CD4-positive, alpha-beta T cell treated with Interferon alpha-2 for 1 hour (primary cell): ENCODE measurements at places on chromosomes 2 and 18.
A peak's percentile ranks its signal among the peaks of the same experiment; 100 is the strongest.

- no peak for DNase-seq
Measured at GRCh38 chr2:30293303-30293921, 62.1 kb downstream of the LBH start.

GRCh38 chr2:219021591-219021990 lies 19.7 kb downstream of the CFAP65 start:
- no peak for DNase-seq

DNA sequence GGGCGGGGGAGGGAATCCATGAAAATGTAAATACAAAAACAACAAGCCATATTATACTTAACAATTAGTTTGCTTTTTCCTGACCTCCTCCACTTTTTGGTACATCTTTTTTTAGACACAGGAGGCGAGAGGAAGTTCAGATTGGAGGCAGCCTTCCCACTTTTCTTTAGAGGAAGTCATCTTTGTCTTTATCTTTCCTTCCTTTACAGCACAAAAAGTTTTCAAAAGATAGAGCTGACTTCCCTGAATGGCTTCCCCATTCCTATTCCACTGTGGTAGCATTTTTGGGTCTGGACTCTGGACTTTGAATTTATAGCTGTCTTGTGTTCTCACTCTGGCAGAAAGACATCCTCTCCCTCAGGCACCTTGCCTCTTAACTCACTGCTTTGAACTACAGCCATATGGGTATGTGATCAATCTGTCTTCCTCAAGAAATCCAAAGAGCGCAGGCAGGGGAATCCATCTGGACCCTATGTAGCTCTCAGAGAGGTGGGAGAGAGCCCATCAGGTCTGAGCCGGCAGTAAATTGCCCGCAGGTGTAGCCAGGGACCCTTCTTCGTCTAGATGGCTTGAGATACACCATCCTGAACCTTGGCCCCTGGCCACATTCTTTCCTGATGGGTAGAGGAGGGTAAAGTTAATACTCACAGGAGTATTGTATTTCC lies 101.9 kb downstream of the AQP4 start:
- DNase-seq = no peak

DNA sequence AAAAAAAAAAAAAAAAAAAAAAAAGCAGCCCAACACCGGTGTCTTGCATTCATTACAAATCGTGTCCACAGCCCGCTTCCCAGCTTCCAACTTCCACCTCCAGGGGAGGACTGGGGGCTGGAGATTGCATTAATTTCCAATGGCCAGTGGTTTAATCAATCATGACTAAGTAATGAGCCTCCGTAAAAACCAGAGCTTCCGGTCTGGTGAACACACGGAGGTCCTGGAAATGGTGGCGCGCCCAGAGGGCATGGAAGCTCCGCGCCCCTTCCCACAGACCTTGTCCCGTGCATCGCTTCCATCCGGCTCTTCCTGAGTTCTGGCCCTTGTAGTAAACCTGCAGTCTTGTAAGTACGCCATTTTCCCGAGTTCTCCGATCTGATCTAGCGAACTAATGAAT lies 43.6 kb downstream of the EEF1B2 start:
- DNase-seq = no peak

- no peak for DNase-seq
Measured at GRCh38 chr2:30684516-30684915, 122.7 kb downstream of the CAPN13 start.

DNA sequence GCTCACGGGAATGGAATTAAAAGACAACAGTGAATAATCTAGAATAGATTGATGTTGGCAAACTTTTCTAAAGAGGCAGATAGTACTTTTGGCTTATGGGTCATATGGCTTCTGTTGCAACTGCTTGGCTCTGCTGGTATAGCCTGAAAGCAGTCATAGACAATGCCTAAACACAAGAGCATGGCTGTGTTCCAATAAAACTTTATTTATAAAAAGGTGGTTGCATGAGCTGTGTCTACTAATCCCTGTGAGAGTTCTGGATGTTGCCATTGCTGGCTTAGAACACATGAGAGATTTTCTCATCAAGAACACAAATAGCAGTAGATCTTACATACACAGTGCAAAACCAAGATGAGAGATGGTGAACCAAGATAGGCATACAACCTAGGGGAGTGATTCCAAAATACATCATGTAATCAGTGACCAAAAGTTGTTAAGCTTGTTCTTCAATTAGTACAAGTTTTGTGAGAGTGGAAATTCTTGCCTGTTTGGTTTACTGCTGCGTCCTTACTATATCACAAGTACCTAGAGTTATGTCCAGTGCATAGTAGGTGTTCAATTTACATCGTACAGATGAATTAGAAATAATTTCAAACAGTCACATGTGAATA lies 380.0 kb downstream of the METTL4 start:
- DNase-seq = no peak

- DNase-seq = peak; percentile 82
Measured at GRCh38 chr2:6917071-6917760, at the start of gene RNF144A. Gene RNF144A, plus strand, starts transcription at chr2:6917412. Its CDS starts 79,515 bp downstream, at chr2:6996927.

GRCh38 chr2:231308631-231309428 lies 86.7 kb upstream of the B3GNT7 start:
- DNase-seq = no peak

GRCh38 chr2:240502059-240502429 lies 55.7 kb downstream of the ANKMY1 start:
- DNase-seq = no peak

DNA sequence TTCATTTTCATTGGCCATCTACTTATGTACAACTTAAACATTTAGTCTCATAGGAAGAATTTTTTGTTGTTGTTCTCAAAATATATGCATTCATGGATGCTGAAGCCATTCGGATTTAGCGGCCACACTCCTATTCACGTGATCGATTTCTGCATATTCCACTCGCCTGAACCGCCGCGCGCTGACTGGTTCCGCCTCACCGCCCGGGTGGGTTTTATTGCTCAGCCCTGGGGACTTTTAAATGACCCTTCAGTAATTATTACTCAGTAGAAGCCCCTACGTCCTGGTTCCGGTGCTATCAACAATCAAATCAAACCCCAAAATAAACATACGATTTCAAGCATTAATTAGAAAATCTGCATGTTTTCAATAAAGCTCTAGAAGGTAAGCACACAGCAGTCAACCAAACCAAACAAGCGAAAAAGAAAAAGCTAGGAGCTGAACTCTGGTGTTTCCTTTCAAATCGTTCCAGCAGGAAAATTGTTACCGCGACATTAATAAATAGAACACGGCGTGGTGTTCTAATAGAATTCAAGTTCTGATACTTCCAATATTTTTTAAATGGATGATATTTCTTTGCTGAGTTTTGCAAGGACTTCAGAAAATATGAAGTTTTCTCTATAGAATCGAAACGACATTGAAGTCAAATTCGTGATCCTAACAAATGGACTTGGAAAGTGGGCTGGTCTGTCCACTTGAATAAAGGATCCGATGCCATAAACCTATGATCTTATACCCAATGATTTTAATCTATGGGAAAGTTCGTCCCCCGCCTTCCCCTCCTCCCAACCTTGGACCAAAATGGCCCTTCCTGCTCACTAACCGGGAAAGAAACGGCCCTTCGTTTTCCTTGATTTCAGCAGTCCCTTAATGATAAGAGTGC lies 9.3 kb downstream of the PAX3 start:
- no peak for DNase-seq

GRCh38 chr2:186560254-186560653 lies 29.6 kb upstream of the ITGAV start:
- no peak for DNase-seq

DNA sequence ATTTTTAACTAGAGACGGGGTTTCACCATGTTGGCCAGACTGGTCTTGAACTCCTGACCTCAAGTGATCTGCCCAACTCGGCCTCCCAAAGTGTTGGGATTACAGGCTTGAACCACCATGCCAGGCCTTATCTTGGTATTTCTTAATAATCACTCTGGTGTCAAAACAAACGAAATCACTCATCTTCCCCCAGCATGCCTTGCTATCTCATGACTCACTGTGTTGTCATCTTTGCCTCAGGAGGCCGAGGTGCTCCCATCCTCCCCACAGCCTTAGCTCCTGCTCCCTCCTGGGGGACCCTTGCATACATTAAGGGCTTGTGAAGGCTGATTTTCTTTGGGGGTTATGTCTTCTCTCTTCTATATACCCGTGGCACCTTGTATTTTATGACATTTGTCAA lies 250.1 kb upstream of the DPP10 start:
- no peak for DNase-seq

DNA sequence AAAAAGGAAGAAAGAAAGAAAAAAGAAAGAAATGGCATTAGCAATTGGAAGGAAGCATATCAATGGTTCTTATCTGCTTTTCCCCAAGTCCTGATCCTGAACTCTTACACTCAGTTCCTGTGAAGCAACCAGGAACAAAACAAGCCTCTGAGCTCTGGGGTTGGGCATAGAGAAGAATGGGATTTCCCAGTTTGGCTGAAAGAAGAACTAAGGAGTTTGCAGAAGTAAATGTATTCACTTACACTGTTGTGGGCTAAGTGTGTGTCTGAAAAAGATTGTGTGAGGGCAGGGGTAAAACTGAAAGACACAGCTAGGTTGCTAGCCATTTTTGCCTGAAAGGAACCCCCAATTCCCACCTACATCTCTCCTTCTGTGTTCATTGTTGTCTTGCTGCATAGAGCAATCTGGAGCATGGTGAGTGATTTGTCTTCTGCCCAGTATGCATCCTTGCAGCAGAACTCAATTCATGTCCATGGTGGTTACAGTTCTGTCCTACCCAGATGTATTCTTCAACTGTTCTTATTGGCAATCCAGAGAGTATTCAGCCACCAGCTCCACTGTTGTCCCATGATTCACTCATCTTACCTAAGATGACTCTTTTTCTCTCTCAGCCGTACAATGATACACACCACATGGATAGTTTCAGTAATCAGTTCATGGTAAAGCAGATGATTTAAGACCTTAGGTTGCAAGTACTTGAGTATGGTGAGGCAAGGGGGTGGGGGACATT lies 348.7 kb downstream of the ARHGAP15 start:
- no peak for DNase-seq

- no peak for DNase-seq
Measured at GRCh38 chr18:25819746-25820363, 270.6 kb downstream of the SS18 start.

- DNase-seq = no peak
Measured at GRCh38 chr2:206488623-206489022, 45.3 kb downstream of the ADAM23 start.

DNA sequence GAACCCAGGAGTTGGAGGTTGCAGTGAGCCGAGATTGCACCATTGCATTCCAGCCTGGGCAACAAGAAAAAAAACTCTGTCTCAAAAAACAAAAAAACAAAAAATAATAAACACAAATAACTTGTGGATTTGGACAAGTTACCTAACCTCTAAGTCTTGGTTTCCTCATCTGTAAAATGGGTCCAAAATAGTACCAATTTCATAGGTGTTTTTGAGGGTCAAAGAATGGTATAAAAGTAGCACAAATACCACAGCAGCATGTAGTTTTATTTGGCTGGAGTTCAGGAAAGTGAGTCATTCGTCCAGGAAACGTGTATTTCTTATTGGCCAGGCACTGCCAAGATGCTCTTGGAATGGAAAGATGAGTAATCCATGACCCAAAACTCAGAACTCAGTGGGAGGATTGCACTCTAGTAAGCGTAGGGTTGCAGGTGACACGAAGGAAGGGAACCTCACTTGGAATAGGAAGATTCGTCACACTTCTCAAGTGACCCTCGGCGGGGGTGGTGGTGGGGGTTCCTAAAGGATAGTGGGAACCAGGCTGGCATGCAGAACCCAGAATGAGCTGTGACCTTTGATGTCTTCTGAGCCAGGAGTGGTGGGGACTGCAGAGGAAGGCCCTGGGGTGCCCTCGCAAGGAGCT lies 24.4 kb downstream of the GRHL1 start:
- no peak for DNase-seq

DNA sequence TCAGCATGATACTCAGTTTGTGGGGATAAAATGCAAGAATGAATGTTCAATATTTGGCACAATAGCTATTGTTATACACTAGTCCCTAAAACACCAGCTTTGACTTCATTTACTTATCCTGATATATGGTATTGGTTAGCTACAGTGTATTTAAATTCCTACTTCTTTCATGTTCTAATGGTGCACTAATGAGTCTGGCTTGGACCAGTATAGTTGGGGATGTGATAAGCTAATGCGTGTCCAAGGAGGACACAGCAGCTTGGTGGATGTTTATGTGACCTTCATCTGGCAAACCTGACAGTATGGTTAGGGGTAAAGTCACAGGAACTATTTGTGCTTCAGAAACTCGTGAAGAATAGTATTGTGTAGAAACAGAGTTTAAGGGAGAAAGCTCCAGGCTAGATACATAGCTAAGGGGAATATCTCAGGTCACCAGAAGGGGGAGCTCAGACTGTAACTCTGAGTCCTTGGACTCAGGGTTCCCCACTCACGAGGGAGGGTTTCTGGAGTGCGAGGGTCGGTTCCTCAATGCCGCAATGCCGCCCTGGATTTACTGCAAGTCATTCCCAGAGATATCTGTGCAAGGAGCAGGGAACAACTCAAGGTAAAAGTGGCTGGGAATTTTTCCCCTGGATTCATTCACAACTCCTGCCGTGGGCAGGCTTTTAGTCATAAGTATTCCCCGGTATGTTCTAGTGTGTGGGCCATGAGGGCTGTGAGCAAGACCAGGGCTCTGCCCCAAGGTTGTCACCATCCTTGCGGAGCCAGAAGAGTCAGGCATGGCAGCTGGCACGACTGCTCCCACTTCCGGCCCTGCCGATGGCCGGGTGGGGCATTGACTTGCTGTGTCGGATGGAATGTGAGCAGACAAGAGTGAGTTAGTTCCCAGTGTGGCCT lies 14.5 kb downstream of the IL1R2 start:
- DNase-seq = peak; percentile 27

- no peak for DNase-seq
Measured at GRCh38 chr2:96156011-96156820, 11.0 kb upstream of the DUSP2 start.

DNA sequence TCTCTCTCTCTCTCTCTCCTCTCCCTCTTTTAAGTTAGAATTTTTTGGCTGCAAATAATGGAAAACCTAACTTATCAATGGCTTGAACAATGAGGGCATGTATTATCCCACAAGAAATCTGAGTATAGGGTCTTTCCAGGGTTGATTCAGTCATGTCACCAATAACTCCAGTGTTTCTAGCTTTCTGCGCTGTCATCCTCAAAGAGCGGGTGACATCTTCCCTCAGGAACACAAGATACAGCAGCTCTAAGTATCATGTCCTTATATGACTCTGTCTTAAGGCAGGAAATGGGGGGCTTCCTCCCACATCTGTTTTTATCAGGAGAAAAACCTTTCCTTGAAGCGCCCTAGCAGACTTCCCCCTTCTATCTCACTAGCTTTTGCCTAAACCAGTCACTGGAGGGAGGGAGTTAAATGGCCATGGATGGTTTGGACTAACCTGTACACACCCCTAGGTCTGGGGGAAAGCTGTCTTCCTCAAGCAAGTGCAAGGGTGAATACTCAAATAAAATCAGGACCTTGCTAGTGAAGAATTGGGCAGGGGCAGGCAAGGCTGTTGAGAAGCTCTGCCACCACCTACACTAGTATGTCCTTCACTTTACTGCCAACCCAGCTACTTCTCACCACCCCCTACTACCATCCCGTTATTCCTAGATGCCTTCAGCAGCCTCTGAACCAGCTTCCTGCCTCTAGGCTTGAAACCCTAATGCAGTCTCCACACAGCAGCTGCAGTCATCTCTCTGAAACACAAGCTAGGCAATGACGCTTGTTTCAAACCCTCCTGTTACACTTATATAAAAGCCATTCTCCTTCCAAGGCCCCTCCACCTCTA lies 7.5 kb upstream of the TUBA4A start:
- DNase-seq = no peak
